ENCODE measurements at places on chromosomes 6 and 20.
A peak's percentile ranks its signal among the peaks of the same experiment; 100 is the strongest.

- no peak for DNase-seq
Observed at GRCh38 chr20:10090588-10091166, 55.9 kb downstream of the ANKEF1 start.

DNA sequence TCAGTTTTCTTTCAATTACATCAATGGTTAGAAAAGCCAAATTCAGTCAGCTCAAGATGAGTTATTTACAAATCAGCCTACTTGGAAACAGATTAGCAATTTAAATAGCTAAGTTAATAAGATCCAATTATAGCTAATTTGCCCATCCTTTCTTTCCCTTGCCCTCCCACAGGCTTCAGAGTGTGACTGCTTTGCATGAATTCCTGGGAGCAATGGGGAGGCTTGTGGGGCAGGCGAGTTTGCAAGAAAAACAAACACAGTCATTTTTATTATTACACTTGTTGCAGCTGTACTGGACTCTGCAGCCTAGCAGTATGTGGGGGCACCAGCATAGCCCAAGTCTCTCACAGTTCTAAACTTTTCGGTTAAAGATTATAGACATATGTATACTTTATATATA lies 219.0 kb downstream of the NKAIN2 start:
- DNase-seq = no peak

- DNase-seq = no peak
Observed at GRCh38 chr20:8647961-8648441, 420.9 kb upstream of the PLCB4 start.

DNA sequence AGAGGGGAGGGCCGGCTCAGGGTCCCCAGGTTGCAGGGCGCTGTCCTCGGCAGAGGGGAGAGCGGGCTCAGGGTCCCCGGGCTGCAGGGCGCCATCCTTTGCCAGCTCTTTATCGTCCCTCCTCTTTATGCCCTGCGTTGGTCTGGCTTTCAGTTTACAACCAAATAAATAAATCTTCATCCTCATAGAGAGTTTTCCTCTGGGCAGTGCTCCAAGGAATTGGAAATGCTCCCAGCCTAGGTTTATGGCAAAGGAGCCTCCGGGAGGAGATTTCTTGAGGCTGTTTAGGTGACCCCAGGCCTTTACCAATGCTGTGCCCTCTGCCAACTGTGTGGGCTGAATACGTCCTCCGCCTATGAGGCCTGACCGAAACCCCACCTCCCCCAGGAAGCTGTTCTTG lies 60.2 kb downstream of the CHMP4B start:
- no peak for DNase-seq

DNA sequence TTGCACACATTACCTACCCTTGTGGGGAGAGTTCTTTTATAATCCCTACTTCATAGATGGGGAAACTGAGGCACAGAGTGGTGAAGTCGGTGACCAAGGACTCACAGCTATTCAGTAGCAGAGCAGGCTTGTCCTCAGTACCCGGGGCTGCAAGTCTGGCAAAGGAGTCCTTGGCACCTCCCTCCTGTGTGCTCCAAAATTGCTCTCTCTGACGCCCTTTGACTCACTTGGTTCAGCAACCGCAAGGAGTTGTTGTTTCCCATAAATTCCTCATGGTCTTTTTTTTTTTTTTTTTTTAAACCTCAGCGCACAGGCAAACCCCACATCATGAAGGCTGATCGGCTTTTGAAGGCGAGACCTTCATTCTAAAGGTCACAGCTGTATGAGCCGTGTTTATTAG lies 143.2 kb downstream of the CEBPB start:
- DNase-seq = peak; percentile 70

DNA sequence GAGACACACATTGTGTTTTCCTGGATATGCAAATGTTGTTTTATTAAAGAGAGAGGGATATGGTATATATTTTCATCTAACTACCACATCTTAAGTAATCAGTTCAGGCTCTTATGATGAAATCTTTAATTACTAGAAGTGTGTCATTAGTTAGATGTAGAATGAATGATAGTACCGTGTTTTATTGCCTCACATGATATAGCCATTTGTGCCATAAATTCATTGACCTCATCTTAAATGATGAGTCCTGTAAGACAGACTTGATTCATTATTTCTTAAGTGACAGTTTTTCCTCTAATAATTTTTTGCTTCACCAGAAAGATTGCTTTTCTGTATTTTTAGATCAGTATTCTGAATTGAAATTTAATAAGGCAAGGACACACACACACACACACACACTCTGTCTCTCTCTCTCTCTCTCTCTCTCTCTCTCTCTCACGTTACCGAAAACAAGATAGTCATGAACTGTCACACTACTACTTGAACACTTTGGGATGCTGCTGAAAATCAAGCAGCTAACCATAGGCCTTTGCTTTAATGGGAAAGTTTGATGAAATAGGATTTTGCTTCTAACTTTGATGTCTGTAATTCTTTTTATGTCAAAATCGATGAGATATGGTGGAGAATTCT lies 140.5 kb downstream of the SOBP start:
- no peak for DNase-seq

DNA sequence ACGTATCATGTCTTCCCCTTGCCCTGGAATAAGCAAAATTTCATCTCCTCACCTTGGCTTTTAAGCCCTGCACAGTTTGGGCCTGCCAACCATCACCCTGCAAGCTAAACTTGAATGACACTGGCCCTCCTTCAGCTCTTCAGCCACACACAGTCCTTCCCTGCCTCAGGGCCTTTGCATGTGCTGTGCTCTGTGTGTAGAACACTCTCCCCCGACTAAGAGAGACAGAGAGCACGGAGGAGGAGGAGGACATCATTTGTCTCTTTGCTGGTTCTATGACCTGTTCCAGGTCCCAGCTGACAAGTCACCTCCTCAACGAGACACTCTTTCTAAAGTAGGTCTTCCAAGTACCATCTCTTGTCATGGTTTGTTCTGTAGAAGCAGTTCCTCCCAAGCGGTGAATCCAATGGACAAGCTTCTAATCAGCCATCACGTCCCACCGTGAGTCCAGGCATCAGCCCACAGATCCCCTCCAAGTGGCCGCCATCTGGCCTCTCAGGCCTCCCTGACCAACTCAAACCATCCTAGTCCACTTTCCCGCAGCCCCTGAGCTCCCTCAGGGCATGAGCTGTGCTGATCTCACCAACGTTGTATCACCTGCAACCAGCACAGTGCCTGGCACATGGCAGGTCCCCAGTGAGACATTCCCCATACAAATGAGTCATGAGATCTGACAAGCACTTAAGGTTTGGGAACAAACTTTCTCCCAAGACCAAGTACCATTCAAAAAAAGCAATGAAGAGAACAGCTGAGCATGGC lies 30.5 kb downstream of the NFATC2 start:
- DNase-seq = no peak

Measured in T1000 (cell line).